GM23338 (cell line): ENCODE measurements at places on chromosomes 7 and 10. TPM values are rescaled to one million over a fixed set of nuclear protein-coding genes. Genes with fewer than 3 reads are reported as not detected.

The HMX2 gene
- polyA plus RNA-seq, result 3.1 and 3.4 TPM in 2 replicates

The ZNF511 gene
- 104 and 114 TPM in 2 replicates for polyA plus RNA-seq

The ECHDC3 gene
- polyA plus RNA-seq, result 13.5 and 16.3 TPM in 2 replicates

The PKD1L1 gene
- not detected in 2 replicates for polyA plus RNA-seq

The MYL10 gene
- 0.75 and 1.3 TPM in 2 replicates for polyA plus RNA-seq

The GBX1 gene
- not detected in 2 replicates for polyA plus RNA-seq

The TDRD1 gene
- 0.52 and 0.64 TPM in 2 replicates for polyA plus RNA-seq

The SHH gene
- polyA plus RNA-seq, result not detected in 2 replicates

The CCAR1 gene
- 103 and 121 TPM in 2 replicates for polyA plus RNA-seq

The SLC18A3 gene
- polyA plus RNA-seq, result 0.09 and 0.16 TPM in 2 replicates

The HOXA13 gene
- polyA plus RNA-seq, result not detected in 2 replicates

The ODAD2 gene
- 2.6 and 3.4 TPM in 2 replicates for polyA plus RNA-seq

The PI4K2A gene
- polyA plus RNA-seq, result 8.1 and 8.6 TPM in 2 replicates

The RELN gene
- polyA plus RNA-seq, result 0.10 and 0.26 TPM in 2 replicates

The DUSP5 gene
- 10.8 and 15.4 TPM in 2 replicates for polyA plus RNA-seq

The GNG11 gene
- polyA plus RNA-seq, result 6.0 and 6.3 TPM in 2 replicates

The EN2 gene
- not detected in 2 replicates for polyA plus RNA-seq

The ABCA13 gene
- polyA plus RNA-seq, result not detected in 2 replicates

The CYP26C1 gene
- polyA plus RNA-seq, result not detected in 2 replicates

The SORBS1 gene
- 50.5 and 51.5 TPM in 2 replicates for polyA plus RNA-seq

The PAPOLB gene
- 0.07 and 0.08 TPM in 2 replicates for polyA plus RNA-seq
